ENCODE measurements at places on chromosomes 11 and 22.

DNA sequence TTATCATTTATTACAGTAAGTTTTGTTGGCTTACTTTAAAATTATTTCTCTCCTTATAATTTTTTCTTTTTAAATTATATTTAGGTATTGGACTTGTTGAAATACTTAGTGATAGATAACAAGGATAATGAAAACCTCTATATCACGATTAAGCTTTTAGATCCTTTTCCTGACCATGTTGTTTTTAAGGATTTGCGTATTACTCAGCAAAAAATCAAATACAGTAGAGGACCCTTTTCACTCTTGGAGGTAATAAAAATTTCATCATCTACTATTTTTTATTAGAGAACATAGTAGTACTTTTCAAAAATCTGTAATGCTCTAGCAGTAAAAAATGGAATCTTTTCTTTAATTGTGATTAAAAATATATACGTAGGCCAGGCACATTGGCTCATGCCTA, 70.4 kb downstream of the ATM start:
- DNase-seq = no peak

DNA sequence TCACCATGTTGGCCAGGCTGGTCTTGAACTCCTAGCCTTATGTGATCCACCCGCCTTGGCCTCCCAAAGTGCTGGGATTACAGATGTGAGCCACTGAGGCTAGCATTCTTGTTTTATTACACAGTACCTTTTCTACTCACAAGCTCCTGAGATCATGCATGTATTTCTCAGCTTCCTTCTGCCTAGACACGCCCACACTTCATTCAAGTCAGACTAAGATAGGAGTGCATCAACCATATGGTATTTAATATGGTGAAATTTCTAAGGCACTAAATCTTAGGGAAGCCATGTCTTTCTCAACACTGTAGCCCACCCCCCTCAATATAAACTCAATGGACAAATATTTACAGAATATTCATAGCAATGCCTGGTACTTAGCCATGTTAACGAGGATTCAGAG, 62.1 kb downstream of the SLC25A17 start:
- peak; percentile 42 for DNase-seq

DNA sequence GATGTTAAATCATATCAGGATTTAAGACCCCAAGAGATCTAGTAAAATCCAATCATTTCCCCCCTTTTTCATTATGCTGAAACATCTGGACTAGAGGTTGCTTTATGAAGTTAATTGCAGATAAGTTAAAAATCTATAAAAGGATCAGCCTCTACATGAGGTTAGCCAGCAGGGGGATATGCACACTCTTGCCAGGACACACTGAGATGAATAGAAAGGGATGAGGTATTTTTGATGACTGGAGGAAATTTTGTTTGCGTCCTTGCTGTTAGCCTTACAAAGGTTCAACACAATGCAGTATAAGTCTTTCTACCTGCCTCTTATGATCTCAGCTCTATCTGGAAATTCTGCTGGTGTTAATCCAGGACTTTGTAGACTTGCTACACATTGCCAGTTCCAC, 1034.3 kb downstream of the LRRC4C start:
- no peak for DNase-seq

DNA sequence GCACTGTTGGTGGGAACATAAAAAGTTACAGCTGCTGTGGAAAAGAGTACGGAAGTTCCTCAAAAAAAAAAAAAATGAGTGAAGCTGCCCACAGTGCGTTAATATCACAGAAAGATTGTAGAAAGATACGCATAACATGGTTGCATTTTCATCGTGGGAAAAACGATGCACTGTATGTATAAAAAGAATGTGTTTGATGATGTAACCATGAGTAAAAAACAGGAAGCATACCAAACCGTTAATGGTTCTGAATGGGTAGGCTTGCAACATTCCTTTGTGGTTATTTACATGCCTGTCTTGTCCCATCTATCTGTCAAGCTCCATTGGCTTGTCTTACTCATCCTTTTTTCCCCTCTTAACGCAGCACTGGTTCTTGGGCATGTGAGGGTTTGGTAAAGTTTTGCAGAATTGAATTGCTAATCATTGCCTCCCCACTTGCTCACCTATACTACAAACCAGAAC, 33.8 kb upstream of the DKK3 start:
- DNase-seq = peak; percentile 97

- no peak for DNase-seq
These were observed 171.5 kb upstream of the B3GAT1 start for GRCh38 chr11:134583397-134583990.

DNA sequence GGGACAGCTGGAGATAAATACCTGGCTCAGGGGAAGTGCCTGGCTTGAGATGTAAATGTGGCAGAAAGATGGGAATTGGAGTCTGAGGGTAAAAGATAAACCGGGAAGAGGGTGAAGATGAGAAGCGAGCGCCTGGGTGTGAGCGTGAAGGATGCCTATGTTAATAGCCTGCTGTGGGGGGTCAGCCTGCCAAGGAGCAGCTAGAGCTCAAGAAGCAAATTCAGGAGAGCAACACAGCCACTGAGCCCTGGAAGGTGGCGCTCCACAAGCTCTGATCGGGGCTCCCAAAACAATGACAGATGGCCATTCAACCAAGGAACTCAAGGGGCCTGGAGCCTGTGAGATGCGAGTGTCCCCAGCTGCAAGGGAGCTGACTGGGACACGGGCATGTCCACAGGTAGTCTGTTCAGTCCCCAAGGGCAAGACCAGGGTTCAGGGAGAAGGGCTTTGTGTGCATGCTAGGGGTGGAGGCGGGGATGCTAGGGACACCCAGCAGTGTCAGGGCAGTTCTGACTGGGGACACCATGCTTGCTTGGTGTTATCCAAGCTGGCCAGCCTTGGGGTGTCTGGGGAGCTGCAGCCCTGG, 2.8 kb downstream of the GSC2 start:
- DNase-seq = no peak

- DNase-seq = no peak
These were observed 13.7 kb downstream of the PDHX start for GRCh38 chr11:34929794-34930763.

GRCh38 chr22:38223289-38223960, 21.6 kb downstream of the MAFF start:
- DNase-seq = no peak

DNA sequence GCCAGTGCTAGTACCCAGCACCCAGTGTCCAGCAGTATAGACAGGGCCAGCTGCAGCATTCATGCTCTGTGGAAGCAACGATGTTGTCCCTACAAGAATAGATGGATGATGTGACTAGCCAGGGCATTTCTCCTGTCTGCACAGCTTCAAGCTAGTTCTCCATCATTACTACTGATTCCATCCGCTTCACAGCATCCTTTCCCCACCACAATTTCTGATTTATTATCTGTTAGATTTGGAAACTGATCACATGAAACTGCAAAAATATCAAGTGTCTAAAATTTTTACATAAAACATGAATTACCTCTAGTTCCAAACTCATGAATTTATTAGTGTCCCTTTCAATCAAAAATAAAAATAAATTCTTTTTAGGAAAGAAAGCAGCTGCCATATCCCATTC, 138.9 kb upstream of the POU2AF2 start:
- DNase-seq = no peak

GRCh38 chr11:75585293-75585670, 23.2 kb downstream of the SERPINH1 start:
- DNase-seq = no peak

DNA sequence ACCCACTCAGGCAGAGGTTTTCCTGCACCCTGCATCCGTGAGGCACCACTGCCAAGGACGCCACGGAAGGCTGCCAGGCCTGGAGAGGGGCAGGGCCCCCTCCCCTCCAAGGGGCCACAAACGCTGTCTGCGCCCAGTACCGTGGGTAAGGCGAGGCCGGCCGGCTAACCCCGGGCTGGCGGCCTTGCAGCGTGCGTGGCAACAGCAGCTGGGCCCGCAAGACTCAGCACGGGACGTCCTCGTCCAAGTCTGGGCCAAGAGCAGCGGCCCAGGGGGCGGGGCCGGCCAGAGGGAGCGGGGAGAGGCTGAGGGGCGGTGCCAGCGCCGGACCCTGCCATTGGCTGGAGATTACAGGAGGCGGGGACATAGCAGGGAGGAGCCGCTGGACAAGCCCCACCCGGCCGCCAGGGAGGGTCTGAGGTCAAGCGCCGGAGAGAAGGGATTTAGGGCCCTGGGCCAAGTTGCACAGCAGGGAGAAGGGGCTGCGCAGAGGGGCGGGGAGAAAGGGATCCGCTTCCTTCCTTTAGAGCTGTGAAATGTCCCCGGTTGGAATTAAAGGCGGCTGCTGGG, 16.0 kb downstream of the SLC43A1 start:
- peak; percentile 97 for DNase-seq

DNA sequence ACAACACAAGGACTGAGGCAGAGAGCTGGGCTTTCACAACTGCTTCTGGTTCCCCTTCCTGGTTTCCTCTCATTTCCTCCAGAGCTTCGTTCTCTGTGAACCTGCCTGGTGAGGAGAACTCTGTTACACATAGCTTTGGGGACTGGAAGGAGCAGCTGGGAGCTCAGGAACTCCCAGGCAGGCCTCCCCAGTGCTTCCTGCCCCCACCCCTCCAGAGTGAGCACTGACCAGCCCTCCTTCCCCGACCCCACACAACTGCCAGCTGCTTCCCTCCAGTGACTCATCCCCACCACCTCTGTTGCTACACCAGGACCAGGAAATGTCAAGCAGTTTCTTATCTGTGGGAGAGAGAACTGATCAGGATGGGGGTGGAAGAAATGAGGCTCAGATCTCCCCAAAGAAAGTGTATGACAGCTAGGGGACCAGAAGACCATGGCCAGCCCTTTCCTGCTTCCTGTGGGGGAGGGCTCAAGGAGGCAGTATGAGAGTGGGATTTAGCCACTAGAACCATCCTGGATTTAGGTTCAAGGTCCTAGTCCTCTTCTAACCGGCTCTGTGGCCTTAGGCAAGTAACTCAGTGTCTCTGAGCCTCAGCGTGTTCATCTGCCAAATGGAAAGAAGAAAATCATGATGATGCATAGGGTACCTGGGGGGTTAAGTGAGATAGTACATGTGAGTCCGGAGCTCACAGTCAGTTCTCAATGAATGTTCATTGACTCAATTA, 4.5 kb upstream of the TP53I11 start:
- peak; percentile 82 for DNase-seq

DNA sequence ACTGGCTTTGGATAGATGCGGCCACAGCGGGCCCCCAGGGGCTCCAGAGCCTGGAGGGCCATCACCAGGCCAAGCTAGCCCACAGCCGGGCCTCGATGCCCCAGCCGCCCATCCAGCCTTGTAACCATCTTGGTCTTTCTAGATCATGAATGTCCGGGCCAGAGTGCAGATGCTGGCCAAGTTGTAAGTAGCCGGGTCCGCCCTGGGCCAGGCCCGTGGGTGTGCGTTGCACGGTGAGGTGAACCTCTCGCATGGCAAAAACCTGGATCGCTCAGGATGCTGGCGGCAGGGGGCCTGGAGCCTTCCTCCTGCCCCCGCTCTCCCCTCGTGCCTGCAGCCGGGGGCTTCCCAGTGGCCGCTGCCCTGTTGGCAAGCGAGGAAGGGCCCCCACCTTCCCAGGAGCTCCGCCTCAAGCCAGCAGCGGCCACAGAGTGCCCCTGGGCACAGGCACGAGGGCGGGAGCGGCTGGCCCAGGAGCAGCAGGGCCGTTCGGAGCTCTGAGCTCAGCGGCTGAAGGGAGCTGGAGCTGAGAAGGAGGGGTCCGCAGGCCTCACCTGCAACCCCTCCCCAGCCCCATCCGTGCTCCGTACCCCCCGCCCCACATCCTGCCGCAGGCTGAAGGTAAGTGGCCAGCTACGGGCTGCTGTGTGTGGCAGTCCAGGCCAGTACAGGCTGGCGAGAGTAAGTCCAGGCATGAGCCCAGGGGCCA, 10.9 kb upstream of the MRPL23 start:
- no peak for DNase-seq

GRCh38 chr11:73493956-73494598, 103.8 kb downstream of the FAM168A start:
- peak; percentile 64 for DNase-seq

GRCh38 chr11:17294033-17294432, 17.5 kb downstream of the NUCB2 start:
- DNase-seq = no peak

DNA sequence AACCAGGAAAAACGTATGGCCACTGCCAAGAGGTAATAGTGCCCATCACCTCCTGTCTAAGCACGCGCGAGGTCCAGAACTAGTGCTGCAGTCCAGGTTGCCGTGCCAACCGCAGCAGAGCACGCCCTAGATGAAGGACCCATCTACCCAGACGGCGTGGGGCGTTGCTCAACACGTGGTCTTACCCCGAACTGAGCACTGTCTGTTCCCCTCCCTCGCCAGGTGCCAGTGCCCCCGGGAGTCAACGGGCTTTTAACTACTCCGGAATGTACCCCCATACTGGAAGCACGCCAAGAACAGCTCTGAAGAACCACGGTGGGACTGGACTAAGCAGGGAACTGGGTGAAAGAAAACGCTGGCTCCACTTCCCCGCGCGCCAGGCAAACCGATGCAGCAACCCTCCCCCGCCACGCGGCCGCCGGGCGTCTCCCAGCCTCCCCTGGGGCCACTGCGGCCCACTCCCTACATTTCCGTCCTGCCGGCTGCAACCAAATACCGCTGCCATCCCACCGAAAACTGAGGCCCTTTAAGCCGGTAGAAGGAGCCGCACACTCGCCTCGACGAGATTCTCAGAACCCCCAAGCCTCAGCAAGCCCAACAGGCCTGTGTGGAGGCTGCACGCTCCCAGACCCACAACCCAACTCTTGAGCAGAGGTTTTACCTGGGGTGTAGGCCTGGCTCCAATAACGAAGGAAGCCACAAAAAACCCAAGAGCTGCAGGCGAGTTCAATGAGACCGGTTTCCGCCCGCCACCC, at the start of gene HSPA8:
TSS of gene HSPA8 (minus strand) at position 734 of the 755 bp plus-strand sequence. CDS start 812 bp downstream, outside the sequence.
- peak; percentile 71 for DNase-seq

- DNase-seq = no peak
These were observed 23.8 kb downstream of the PGA5 start for GRCh38 chr11:61264795-61265194.

- no peak for DNase-seq
These were observed 11.8 kb downstream of the BARX2 start for GRCh38 chr11:129387434-129387833.

GRCh38 chr11:12052676-12053605, 44.5 kb upstream of the DKK3 start:
- no peak for DNase-seq

- peak; percentile 96 for DNase-seq
These were observed 54.6 kb downstream of the SPECC1L start for GRCh38 chr22:24325105-24325757.

DNA sequence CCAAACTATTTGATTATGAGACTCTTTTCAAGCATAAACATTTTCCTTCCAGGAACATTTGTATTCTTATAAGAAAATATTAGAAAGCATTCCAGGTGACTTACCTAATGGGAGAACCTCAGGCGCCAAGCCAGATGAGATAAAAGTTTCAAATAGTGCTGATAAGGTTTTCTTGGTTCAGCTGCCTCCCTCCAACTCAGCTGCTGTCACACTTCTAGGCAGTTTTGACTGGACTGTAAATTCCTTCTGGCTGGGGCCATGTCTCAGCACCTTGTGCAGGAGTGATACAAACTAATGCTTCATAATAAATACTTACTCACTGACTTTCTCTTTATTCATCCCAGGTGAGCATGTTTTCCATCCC, 131.1 kb downstream of the MED15 start:
- no peak for DNase-seq

GRCh38 chr11:116791002-116791812, 472 bp downstream of the APOA5 start:
- peak; percentile 71 for DNase-seq

- DNase-seq = no peak
These were observed 584.3 kb downstream of the BRD1 start for GRCh38 chr22:49243335-49243734.

- DNase-seq = no peak
These were observed 103.3 kb upstream of the B3GAT1 start for GRCh38 chr11:134515081-134515960.
